ENCODE measurements at places on chromosomes 6 and 20. TPM values are rescaled to one million over a fixed set of nuclear protein-coding genes. Genes with fewer than 3 reads are reported as not detected.
A peak's percentile ranks its signal among the peaks of the same experiment; 100 is the strongest.

- peak; percentile 26 for DNase-seq
Measured at GRCh38 chr6:5670811-5671561, 335.7 kb downstream of the NRN1 start.

DNA sequence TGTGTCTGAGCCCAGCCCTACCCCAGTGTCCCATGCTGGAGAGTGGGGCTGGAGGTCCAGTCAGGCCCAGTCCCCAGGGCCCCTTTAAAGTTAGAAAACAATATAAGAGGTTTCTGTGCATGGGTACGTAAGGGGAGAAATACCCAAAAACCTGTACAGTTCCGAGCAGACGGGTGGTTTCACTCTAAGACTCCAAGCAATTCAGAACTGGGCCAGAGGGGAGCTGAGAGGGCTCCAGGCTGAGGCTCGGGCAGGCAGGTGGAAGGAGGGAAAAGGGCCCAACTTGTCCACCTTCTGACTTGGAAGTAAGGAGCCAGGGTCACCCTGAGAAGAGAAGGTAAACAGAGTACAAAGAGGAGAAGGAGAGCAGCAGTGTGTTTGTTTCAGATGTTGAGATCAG is 296.0 kb downstream of the CDH4 start:
- DNase-seq: no peak

Gene VWA7
- 2.9 TPM for total RNA-seq

GRCh38 chr6:42152024-42152423 is 9.6 kb upstream of the C6orf132 start:
- DNase-seq: no peak

DNA sequence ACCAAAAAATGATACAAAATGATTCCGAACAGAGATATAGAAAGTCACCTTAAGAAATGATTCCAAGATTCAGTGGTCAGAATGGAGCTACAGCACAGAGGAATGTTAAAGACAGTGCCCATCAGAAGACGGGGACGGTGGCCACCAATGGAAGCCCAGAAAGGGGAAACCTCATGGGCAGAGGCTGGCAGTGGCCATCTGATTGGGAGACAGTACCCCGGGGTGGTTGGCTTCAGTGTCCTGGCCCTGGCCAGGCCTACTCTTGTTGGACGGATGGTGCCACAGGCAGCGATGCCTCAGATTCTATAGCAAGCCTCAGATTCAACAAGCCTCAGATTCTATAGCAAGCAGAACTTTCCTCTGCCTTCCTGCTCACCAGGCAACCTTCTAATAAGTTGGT is 16.6 kb upstream of the PI16 start:
- DNase-seq: no peak

GRCh38 chr6:4840169-4840568 is 64.0 kb downstream of the CDYL start:
- no peak for DNase-seq

Gene MOG
- total RNA-seq: not detected

GRCh38 chr6:33000055-33000454 is 9.3 kb downstream of the HLA-DOA start:
- DNase-seq: peak; percentile 63

Gene CYP21A2
- total RNA-seq: 1.3 TPM

DNA sequence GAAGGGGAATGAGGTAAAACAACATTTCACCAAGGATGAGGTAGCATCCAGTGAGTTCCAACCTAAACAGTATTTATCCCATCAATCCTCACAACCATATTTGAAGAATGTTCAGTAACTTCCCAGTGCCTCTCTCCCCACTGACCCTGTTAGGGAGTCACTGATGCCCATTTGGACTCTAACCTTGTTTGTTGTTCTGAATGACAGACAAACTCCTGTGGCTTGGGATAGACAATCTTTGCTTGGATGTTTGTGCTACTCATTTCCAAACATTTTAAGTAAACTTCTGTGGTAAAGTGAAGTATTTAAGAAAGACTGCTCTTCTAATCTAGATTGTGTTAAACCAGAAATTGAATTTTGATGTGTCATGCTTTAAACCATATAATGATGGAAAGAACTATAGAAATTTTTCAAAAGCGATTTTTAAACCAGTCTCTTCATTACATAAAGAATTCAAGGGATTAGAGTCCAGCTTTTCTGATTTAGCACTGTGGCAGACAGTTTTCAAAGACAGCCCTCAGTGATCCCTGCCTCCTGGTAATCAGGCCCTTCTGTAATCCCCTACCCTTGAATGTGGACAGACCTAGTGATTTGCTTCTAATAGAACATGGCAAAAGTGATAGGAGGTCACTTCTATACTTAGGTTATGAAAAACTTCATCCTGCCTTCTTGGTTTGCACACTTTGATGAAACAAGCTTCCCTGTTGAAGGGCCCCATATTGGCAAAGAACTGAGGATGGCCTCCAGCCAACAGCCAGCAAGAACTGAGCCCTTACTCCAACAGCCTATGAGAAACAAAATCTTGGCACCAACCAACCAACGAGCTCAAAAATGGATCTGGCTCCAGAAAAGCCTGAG is 191.6 kb downstream of the DST start:
- no peak for DNase-seq

DNA sequence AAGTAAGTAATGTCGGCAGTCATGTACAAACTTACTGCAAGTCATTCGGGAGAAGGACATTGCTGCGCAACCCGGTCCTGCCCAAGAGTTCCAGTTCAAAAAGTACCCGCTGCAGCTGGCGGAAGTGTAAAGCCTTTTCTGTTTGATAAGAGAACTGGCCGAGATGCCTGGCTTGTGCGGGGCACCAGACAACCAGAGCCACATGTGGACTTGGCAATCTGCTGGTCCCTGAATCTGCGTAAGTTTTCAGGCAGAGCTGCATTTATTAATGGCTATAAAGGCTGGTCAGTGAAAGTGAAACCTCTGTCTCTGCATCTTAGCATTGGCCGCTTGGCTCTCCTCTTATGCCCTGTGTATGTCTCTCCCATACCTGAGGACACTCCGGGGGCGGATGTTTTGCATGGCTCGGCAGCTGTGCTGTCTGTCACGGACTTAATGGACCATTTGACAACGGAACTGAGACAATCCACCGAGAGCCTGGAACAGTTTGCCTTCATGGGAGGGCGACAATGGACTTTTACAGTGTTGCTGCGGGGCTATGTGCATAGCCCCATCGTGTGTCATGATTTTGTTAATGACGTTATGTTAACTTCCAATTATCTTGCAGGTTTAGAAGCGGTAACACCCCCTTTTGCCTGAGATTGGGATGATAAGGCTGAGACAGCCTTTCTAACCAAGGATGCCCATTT is 19.8 kb upstream of the RGS17 start:
- no peak for DNase-seq

GRCh38 chr6:30763155-30763617 is 18.8 kb upstream of the IER3 start:
- no peak for DNase-seq

DNA sequence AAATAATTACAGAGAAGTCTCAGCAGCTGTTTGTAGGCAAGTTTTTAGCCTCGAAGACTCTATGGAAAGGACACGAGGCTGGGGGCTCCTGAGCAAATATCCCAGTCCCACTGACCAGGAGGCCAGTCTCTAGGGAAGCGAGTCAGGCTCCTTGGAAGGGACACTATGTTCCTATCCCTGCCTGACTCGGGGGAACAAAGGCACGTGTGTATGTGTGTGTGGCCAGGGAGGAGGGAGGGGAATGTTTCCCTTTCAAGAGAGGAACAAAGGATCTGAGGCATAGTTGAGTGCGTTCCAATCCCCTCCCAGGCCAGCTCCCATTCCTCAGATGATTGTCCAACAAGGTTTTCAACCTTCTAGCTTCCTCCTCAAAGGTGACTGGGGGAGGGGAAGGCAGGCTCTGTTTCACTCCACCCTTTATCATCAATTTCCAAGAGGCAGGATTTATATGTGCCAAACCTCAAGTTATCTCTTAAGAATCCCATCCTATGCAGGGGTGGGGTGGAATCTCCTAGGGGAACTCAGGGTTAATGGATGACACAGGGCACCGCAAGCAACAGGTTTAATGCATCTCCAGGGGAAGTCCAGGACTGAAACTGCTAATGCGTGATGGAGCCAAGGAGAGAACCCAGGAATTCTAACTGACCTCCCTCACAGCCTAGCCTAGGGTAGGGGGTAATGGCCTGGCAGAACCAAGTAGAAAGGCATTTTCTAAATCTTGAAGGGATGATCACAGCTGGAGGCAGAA is 9.9 kb downstream of the BCL2L1 start:
- DNase-seq: no peak

- DNase-seq: peak; percentile 39
Measured at GRCh38 chr20:53652090-53652858, 58.6 kb upstream of the ZNF217 start.

DNA sequence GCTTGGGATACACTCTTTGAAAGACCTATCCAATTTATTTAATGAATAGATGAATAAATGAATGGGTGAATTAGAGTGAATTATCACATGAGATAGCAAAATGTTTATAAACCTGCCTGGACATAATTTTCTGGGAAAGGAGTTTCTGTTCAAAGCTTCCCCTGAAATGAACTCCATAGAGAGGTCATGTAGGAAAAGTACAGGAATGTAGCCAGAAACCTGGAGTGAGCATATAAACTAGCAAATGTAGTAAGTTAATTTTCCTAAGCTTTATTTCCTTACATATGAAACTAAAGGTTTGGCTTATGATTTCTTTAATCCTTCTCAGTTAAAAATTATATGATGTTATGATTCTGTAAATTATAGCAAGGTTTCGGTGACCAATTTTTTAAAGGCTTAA is 380.3 kb upstream of the RSPO3 start:
- DNase-seq: no peak

DNA sequence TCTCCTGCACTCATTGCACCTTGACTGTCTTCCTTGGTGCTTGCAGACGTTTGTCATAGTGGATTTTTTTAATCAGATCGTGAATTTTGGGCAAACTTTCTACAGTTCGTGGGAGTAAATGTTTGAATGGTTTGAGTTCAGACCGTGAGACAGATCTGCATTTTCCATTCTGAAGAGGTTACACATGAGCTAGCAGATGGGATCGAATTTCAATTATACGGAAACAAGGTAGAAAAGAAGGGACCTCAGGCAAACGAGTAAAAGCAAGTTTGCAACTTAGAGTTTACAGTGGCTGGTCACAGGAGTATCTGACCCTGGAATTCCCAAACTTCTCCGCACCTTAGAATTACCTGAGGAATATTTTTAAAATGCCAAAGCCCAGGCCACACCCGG is 17.2 kb upstream of the NCR2 start:
- no peak for DNase-seq
